NCI-H446 (cell line): ENCODE measurements at places on chromosomes 7 and 10.

- DNase-seq = no peak
Measured at GRCh38 chr10:30241422-30242110, 107.5 kb downstream of the MTPAP start.

- DNase-seq = no peak
Measured at GRCh38 chr10:6062101-6062771, at the start of gene IL2RA. IL2RA (minus strand) TSS chr10:6062367; CDS start chr10:6062151, 216 bp downstream.

- no peak for DNase-seq
Measured at GRCh38 chr10:76469675-76470074, 1038.3 kb downstream of the LRMDA start.

DNA sequence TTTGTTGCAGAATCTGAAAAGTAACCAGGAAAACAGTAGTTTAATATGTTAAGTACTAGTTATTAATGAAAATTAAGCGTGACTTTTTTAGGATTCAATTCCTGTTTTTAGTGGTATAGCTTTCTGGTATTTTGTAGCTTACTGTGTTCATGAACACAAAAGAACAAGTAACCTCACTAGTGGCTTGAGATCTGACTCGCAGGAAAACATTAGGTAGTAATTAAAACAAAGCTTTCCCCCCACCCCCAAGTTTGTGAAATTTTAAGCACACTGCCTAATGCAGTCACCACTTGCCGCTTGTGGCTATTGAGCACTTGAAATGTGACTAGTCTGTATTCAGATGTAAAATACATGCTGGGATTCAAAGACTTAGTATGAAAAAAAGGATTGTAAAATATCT is 102.5 kb upstream of the RPA3 start:
- DNase-seq = no peak

DNA sequence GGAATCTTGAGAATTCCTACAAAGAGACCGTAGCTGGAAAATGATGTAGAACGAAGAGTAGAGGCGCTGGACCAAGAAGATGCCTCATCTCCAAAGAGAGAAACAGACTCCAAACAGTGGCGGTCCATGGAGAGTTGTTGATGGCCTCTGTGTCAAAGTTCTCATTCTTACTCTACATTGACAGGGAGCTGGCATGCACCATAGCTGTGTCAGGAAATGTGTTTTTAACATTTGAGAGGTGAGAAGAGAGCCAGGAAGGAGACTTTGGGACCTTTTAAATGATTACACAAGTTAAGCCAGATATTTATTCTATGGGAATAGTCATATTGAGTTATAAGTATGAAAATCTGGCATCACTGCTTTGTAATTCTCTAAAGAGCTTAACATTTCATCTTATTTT is 61.5 kb upstream of the FERD3L start:
- DNase-seq = no peak

GRCh38 chr10:129952378-129953118 is 11.5 kb downstream of the EBF3 start:
- no peak for DNase-seq
